Urinary bladder (tissue), 4 donors: ENCODE measurements at places on chromosomes 5 and 9. TPM values are rescaled to one million over a fixed set of nuclear protein-coding genes. Genes with fewer than 3 reads are reported as not detected.

The PHF24 gene
- 0.18 TPM for polyA plus RNA-seq

The DRD1 gene
- 0.81 TPM for polyA plus RNA-seq

The ICE1 gene
- 12.6 TPM for polyA plus RNA-seq

The SPATA31D4 gene
- not detected for polyA plus RNA-seq

The SLCO4C1 gene
- 0.04 TPM for polyA plus RNA-seq

The CEL gene
- polyA plus RNA-seq, result 1.4 TPM

The MARCOL gene
- polyA plus RNA-seq, result not detected

The BRIX1 gene
- 19.3 TPM for polyA plus RNA-seq

The TNFSF8 gene
- 1.4 TPM for polyA plus RNA-seq

The PTGS1 gene
- polyA plus RNA-seq, result 348 TPM

The ADAMTS2 gene
- polyA plus RNA-seq, result 22.8 TPM

The UBE2D2 gene
- polyA plus RNA-seq, result 98.7 TPM

The ALDH1A1 gene
- 33.2 TPM for polyA plus RNA-seq

The MAST4 gene
- 12.9 TPM for polyA plus RNA-seq

The SLC6A19 gene
- polyA plus RNA-seq, result not detected

The GPR21 gene
- not detected for polyA plus RNA-seq

The SPINK7 gene
- not detected for polyA plus RNA-seq

The CER1 gene
- not detected for polyA plus RNA-seq

The CDH6 gene
- 3.9 TPM for polyA plus RNA-seq

The SIT1 gene
- polyA plus RNA-seq, result 0.60 TPM

The CHMP5 gene
- polyA plus RNA-seq, result 79.6 TPM

The PCAT7 gene
- 0.06 TPM for polyA plus RNA-seq

The KCNV2 gene
- not detected for polyA plus RNA-seq

The IL33 gene
- 45.0 TPM for polyA plus RNA-seq

The ZNF454 gene
- 1.7 TPM for polyA plus RNA-seq

The CSF1R gene
- polyA plus RNA-seq, result 15.8 TPM

The TMEM167A gene
- polyA plus RNA-seq, result 30.1 TPM

The ZNF300 gene
- polyA plus RNA-seq, result 3.7 TPM

The CD274 gene
- 1.2 TPM for polyA plus RNA-seq

The PTPRD gene
- polyA plus RNA-seq, result 7.3 TPM

The FOXD4 gene
- 0.19 TPM for polyA plus RNA-seq

The GHR gene
- 10.1 TPM for polyA plus RNA-seq

The OMD gene
- 15.3 TPM for polyA plus RNA-seq

The PCDHB8 gene
- 1.0 TPM for polyA plus RNA-seq

The DDX4 gene
- polyA plus RNA-seq, result not detected

The NUTM2G gene
- polyA plus RNA-seq, result not detected

The PCDHGA9 gene
- polyA plus RNA-seq, result 3.1 TPM

The CTSV gene
- 0.13 TPM for polyA plus RNA-seq

The HAND1 gene
- 9.3 TPM for polyA plus RNA-seq

The FAM151B gene
- 0.62 TPM for polyA plus RNA-seq

The APBA1 gene
- polyA plus RNA-seq, result 7.1 TPM
